Activated T-cell treated with anti-CD3 and anti-CD28 coated beads for 48 hours (primary cell): ENCODE measurements at places on chromosomes 7 and 10.

GRCh38 chr10:117175215-117175900 is 21.9 kb upstream of the KCNK18 start:
- no peak for DNase-seq

- no peak for DNase-seq
Measured at GRCh38 chr10:131433568-131433967, 122.0 kb upstream of the TCERG1L start.

DNA sequence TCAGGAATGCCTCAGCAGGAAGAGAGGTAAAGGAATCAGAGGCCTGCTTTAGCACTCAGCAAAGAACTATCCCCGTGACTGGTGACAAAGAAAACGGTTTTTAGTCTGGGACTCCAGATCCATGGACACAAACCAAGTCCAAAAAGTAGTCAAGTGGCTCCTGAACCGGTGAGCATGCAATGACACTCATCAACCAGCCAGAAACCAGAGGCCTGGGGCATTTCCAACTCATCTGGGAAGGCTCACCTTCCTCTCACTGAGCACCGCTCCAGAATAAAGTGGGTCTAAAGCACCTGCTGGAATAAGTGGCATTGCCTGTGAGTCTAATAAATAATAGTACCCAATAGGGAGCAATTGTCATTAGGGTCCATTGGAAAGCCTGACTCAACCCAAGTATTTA is 17.9 kb upstream of the UCN3 start:
- DNase-seq: no peak

- no peak for DNase-seq
Measured at GRCh38 chr10:9951481-9952257, 1066.0 kb upstream of the CELF2 start.

- no peak for DNase-seq
Measured at GRCh38 chr7:109745677-109746410, 1176.2 kb downstream of the DNAJB9 start.

GRCh38 chr7:121510858-121511482 is 114.9 kb upstream of the FAM3C start:
- DNase-seq: no peak

- no peak for DNase-seq
Measured at GRCh38 chr10:103643381-103643780, 149.9 kb downstream of the NEURL1 start.

- DNase-seq: no peak
Measured at GRCh38 chr10:27192284-27192683, 37.1 kb downstream of the MASTL start.

GRCh38 chr7:77537136-77537777 is at the start of gene PTPN12:
TSS of gene PTPN12 (plus strand) at chr7:77537295. CDS start at chr7:77537547, 252 bp downstream.
- DNase-seq: peak; percentile 31
